ENCODE measurements at places on chromosomes 16 and 17. TPM values are rescaled to one million over a fixed set of nuclear protein-coding genes. Genes with fewer than 3 reads are reported as not detected.
A peak's percentile ranks its signal among the peaks of the same experiment; 100 is the strongest.

DNA sequence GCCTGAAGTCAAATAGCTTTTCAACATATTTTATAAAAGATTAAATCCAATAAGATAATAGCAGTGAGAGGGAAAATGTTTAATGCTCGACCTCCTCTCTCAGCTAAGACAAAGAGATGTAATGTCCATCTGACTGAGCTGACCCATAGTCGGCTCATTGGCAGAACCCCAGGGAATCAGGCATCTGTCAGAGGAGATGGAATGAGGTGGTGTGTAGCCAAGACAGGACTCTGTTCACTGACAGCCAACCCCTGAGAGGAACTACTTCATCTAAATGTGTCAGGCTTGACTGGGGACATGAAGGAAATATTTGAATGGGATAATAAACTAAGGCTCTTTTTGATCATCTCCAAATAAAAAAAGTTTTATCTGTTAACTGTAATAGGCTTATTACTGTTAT lies 188.0 kb downstream of the CDH11 start:
- DNase-seq, result no peak

- no peak for DNase-seq
Measured at GRCh38 chr16:47562366-47562765, 101.2 kb downstream of the PHKB start.

ASIC2 gene
- 0.16 TPM for total RNA-seq

DNA sequence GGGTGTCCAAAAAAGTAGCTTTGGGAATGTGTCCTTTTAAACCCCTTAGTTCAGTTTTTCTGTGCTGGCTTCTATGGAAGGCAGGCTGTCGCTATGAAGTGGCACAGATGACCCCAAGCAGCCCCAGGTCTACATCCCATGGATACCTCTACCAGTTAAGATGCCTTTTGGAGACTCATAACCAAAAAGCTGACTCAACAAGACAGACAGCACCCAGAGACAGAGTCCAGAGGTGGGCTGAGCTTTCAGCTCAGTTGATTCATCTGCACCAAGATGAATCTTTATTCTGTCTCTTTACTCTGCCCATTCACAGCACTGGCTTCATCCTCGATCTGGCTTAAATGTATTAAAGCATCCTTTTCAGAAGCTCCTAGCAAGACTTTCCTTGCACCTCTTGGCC lies 29.8 kb upstream of the RBBP6 start:
- DNase-seq, result no peak

GRCh38 chr16:48734220-48734619 lies 124.2 kb upstream of the N4BP1 start:
- DNase-seq, result no peak

GRCh38 chr16:81435103-81435502 lies 9.5 kb upstream of the CMIP start:
- DNase-seq, result no peak

ITGA2B gene
- total RNA-seq, result 0.14 TPM

DNA sequence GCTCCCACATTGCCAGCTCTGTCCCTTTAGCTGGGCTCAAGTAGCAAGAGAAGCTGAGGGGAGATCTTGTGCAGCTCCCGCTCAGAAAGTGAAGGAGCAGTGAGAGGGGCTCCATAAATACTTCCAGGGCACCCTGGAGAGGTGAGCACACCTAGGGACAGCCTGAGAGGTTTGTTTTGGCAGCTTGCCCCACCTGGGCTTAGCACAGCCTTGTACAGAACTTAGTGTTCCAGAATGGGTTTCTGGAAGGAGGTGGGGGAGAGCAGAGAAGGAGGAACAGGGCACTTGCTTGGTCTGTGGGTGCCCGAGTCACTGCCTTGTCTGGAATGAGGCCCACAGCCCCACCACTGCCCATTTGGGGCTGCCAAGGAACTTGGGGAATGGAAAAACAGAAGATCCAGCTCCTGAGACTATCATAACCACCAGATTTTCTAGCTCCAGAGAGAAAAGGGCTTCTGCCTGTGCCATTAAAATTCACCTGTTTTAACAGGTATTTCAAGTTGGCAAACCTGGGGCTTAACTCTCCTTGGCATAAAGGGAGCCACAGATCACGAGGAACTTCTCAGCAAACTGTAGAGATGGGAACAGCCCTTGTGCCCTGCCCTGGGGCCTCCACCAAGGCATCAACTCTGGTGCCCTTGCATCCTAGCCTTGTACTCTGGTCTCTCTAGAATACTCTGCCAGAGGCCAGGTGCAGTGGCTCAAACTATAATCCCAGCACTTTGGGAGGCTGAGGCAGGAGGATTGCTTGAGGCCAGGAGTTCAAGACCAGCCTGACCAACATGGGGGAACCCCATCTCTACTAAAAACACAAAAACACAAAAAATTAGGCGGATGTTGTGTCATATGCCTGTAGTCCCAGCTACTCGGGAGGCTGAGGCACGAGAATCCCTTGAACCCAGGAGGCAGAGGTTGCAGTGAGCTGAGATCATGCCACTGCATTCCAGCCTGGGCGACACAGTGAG lies 1.9 kb downstream of the PRR15L start:
- DNase-seq, result peak; percentile 77

DNA sequence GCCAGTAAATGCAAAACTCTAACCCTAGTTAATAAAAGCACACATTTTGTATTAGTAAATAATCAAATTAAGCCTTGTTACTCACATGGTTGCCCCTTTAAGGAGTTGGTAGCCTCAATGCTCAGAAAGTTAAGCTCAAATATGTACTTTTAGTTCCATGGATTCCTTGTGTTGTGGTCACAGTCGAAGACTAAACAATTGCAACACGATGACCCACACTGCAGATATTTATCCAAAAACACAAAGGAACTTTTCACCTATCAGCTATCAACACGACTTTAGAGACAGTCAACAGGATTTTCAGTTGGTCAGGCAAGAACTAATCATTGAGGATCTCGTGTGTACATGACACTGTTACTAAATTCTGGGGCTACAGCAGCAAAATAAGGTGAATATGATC lies 47.4 kb upstream of the NUDT7 start:
- DNase-seq, result no peak

- DNase-seq, result no peak
Measured at GRCh38 chr16:78436023-78436422, 336.6 kb downstream of the WWOX start.

GRCh38 chr17:57009737-57010445 lies 32.0 kb downstream of the SCPEP1 start:
- peak; percentile 73 for DNase-seq

GRCh38 chr17:82978765-82979349 lies 100.6 kb upstream of the METRNL start:
- no peak for DNase-seq

- DNase-seq, result peak; percentile 66
Measured at GRCh38 chr17:2266045-2266864, 37.3 kb downstream of the SMG6 start.

MPV17L gene
- total RNA-seq, result 4.3 TPM

- DNase-seq, result no peak
Measured at GRCh38 chr16:24568392-24568791, 29.0 kb downstream of the RBBP6 start.

ADAP2 gene
- 12.3 TPM for total RNA-seq

DNA sequence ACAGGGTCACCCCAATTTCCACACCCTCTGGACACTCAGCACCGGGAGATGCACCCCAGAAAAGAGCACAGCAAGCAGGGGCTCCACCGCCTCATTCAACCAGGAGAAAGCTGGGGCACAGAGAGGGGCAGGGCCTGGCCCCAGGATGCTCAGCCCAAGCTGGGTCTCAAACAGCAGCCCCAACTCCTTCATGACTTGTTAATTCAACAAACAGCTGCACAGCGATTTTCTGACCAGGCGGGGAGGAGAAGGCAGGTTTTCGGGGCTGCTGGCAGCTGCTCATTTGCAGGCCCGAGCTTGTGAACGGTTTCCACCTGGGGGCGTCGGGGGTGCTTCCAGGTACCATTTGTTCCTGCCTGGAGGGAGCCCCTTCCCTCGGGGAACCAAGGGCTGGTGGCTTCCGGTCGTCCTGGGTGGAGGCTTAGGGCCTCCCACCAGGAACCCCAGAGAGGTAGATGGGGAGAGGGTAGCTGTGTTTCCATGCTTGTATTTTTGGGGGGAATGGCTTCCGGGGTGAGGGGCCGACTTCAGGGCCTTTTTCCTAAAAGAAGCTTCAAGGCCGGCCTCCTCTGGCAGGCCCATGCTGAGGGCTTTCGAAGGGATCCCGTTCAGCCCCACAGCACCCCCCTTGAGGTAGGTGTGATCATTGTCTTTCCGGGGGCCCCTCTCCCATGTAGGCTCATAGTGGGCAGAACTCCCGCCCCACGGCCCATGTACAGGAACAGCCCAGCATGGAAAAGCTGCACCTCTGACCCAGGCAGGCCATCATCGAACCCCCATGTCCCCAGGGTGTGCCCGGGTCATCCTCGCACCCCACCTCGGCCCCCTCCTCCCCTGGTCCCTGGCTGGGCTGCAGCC lies 191.6 kb upstream of the GSE1 start:
- no peak for DNase-seq

PLEKHG4 gene
- 12.2 TPM for total RNA-seq

SBK1 gene
- total RNA-seq, result not detected

- DNase-seq, result no peak
Measured at GRCh38 chr17:12918142-12918541, 99.7 kb downstream of the ELAC2 start.

GRCh38 chr16:85206472-85207356 lies 94.4 kb upstream of the CIBAR2 start:
- peak; percentile 60 for DNase-seq

PRSS22 gene
- total RNA-seq, result 11.2 TPM

ATP2C2 gene
- total RNA-seq, result 138 TPM

DNA sequence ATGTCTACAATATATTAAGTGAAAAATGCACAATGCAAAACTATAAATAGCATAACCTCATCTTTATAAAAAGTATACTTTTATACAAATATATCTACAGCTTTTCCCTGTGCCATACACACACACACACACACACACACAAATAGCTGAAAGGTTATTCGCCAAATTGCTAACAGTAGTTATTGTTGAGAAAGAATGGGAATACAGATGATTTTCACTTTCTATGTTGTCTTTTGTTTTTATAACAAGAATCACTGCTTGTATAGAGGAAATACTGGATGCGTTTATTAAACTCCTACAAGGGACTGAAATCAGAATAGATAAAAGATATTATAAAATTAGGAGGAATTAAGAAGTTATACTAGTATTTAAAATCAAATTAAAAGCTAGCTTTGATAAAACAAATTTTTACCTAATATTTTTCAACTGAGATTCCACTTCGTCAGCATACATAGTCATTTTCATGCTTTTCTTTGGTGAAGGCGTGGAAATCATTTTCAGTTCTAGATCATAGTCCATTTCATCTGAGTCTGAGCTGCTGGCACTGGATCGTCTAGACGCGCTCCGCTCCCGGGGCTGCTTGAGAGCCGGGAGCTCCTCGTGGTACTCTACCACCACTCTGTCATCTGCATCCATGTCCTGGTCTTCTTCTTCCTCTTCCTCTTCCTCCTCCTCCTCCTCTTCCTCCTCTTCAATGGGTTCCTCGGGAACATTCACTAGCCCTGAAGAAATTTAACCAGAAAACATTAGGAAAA lies 17.0 kb upstream of the ITGAE start:
- DNase-seq, result no peak

SPNS3 gene
- total RNA-seq, result not detected

Data from transverse colon (tissue), 4 donors.